ENCODE measurements at places on chromosomes 3 and 15.
A peak's percentile ranks its signal among the peaks of the same experiment; 100 is the strongest.

DNA sequence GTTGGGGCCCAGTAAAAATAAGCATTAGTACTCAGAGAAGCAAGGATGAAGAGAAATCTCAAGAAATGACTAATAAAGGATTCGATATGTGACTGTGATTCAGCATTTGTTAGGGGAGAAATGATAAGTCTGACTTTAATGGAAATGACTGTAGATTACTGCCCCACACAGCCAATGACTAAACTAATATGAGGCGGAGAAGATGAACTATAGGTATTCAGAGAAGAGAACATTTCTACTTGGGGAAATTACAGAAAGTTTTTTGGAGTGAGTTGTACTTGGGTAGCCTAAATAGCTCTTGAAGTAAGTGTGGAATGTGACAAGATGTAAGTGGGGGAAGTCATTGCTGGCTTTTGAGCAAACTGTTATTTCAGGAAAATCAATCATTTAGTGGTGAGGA lies 380.0 kb downstream of the PDCD6IP start:
- no peak for DNase-seq

DNA sequence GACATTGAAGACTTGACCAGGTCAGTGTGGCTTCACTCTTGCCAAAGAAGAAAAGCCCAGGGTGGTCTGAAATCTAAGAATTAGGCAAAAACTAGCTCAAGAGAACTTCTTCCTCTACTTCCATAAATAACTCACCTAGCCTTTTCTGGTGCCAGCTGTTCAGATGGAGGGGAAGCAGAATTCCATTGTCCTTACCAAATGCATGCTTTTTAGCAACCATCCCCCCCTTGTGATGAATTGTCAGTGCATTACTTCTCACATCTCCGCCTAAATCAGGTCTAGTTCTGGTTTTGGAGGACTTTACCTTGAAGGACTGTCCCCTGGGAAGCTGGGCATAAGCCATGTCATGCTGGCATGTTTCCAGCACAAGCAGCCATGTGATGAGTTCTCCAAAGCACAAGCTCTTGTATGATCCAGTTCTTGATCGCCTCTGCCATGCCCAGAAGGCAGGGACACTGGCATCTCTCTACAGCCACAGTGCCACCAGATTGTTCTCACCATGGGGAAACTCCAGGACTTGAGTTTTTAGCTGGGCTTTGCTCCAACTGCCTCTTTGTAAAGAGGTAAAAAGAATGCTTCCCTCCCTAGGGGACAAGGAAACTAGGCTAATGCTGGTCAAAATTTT lies 96.4 kb upstream of the IL12A start:
- no peak for DNase-seq

DNA sequence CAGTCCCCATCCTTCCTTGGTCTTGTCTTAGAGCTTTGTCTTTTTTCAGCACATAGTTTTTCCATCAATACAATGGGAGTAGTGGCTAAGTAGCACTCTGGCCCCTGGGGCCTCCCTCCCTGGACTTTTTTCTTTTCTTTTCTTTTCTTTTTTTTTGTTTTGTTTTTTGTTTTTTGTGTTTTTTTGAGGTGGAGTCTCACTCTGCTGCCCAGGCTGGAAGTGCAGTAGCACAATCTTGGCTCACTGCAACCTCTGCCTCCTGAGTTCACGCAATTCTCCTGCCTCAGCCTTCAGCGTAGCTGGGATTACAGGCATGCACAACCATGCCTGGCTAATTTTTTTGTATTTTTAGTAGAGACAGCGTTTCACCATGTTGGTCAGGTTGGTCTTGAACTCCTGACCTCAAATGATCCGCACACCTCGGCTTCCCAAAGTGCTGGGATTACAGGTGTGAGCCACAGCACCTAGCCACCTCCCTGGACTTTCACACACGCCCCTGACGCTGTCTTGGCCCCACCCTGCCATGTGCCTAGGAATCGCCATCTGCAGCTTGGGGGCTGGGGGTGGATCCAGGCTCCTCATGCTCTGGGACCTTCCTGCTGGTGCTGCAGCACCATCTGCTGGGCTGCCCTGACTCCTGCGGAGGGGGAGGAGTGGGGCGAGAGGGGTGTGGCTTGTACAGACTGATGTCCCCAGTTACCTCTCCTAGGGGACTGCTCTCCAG lies 2.8 kb downstream of the C15orf39 start:
- DNase-seq: peak; percentile 68

DNA sequence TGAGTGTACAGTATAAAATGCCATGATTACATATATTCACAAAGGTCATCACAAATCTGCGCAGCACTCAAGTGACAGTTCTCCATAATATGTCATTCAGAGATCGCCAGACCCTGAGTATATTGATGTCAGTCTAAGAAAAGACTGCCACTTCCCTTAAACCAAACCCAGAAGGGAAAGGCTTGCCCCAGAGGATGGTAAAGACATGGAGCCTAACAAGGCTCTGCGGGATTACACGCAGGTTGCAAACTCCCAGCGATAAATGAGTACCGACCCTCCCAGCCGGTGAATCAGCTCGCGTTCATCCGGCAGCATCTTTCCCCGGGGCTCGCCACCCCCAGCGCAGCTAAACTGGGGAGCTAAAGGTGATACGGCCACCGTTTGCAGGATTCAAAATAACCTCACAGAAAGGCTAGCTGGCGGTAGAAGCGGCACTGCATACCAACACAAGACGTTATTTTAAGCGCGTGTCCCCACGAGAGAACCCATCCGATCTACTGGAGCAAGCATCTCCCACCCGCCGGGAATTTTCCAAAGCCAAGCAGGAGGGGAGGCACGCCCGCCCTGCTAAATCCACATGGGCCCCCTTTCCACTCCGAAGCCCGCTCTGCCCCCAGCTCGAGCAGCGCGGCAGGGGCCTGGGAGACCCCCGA lies 643 bp downstream of the MYO5A start:
- no peak for DNase-seq

DNA sequence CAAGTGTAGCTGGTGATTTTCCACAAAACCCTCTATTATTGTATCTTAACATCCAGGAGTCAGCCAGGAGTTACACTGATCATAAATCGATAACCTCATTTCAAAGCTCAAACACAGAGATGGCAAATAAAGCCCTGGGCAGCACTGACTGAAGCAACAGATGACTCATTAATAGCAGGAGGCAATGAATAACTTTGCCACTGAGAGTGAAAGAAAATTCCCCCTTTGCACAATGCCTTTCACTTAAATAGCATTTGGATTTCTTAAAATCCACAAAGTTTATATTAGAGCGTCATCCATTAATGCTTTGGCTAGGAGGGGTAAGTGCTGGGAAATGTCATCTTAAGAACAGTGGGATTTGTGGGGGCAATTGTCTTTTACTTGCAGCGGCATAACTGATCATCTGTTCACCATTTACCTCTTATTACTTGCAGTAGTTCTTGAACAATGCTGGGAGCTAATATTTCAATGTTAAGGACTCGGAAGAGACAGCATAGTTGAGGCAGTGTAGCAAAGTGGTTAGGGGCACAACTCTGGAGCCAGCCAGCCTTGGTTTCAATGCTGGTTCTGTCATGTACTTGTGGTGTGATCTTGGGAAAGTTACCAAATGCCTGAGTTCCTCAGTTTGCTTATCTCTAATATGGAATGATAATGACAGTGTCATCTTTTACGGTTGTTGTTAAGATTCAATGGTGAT lies 630.4 kb upstream of the TBL1XR1 start:
- no peak for DNase-seq

Data from stimulated activated CD8-positive, alpha-beta memory T cell treated with anti-CD3 and anti-CD28 coated beads, Interleukin-4, amount 100 ng/mL, for 4 hours (primary cell).